ENCODE measurements at places on chromosomes 4 and X. TPM values are rescaled to one million over a fixed set of nuclear protein-coding genes. Genes with fewer than 3 reads are reported as not detected.

The BMX gene
- total RNA-seq, result 0.53 TPM

The GPRASP1 gene
- total RNA-seq, result 6.2 TPM

The TASL gene
- total RNA-seq, result not detected

The SYTL4 gene
- 1.7 TPM for total RNA-seq

The TRAPPC11 gene
- total RNA-seq, result 20.0 TPM

The GATA1 gene
- not detected for total RNA-seq

The PWWP3B gene
- total RNA-seq, result under 0.01 TPM

The IL13RA1 gene
- 57.8 TPM for total RNA-seq

The ABLIM2 gene
- total RNA-seq, result 0.12 TPM

Measured in smooth muscle cell of the coronary artery (primary cell).